ENCODE measurements at places on chromosomes 3 and 15. TPM values are rescaled to one million over a fixed set of nuclear protein-coding genes. Genes with fewer than 3 reads are reported as not detected.

DNA sequence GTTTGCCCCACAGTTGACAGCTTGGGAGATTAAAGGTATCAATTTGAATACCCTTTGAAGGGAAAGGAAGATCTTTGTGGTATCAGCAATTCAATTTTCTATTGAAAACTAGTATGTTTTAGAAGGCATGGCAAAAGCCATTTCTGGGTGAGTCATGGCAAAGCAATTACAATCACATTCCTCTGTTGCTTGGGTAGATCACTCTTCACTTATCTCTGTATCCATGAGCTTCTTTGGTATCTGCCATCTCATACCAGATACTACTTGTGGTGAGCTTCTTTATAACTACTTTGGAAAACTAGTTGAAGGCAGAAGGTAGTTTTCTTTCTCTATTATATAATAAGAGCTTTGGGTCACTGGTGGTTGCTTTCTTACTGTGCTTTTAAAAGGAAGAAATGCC lies 28.3 kb upstream of the LSAMP start:
- DNase-seq = no peak

GRCh38 chr3:4809922-4810321 lies 169.3 kb upstream of the BHLHE40 start:
- DNase-seq = no peak

DNA sequence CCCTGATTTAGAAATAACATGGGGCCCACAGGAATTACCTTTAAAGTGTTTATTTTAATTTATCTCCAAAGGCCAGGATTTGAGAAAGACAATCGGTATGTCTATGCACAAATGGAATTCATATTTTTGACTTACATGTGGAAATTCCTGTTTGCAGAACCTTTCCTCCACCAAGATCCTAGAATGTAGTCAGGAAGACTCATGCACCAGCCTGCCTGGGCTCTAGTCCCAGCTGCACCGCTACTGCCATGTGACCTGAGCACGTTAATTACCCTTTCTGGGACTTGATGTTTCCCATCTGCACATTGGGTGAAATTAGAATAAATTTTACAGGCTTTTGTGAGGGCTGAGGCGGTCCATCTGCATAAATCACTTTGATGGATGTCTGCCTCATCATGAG lies 194.2 kb downstream of the ATP10A start:
- no peak for DNase-seq

DNA sequence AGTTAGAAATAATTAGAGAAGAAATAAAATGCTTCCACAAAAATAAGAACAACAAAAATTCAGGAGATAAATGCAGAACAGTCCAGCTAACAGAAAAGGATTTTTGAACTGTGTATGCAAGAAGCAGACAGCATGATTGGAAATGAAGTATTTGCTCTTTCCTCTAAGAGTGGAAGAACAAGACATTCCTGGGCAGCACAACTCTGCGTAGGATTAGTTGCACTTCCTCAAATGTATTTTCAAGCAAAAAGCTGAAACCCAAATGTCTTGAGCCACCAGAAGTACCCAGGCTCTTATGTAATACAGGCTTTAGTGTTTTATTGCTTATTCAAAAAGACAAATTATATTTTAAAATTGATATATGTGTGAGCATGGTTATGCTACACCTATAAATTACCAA lies 127.2 kb downstream of the ZBTB20 start:
- DNase-seq = no peak

Gene CYP8B1
- not detected for total RNA-seq

Gene SH2D7
- not detected for total RNA-seq

Gene BNC1
- not detected for total RNA-seq

DNA sequence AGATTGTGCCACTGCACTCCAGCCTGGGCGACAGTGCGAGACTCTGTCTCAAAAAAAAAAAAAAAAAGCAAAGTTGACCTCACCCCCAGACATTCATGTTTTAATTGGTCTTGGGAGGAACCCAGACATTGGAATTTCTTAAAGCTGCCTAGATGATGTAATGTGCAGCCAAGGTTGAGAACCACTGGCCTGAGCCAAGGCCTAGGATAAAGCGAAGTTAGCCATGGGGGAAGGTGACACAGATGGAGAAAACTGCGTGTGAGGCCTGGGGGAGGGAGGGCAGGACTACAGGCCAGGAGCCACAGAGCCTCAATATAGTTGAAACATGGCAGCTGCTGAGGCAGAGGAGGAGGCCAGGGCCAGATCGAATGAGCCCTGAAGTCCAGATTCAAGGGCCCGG lies 21.0 kb downstream of the GLB1 start:
- no peak for DNase-seq

Gene TRPC1
- total RNA-seq = 0.21 TPM

Gene PSTPIP1
- total RNA-seq = 0.76 TPM

GRCh38 chr3:65277798-65278197 lies 590.0 kb upstream of the ADAMTS9 start:
- no peak for DNase-seq

All from HT-29 (cell line).